ENCODE measurements at places on chromosomes 5 and 9.

GRCh38 chr5:164204338-164204946 is 699.0 kb downstream of the MAT2B start:
- DNase-seq = no peak

- no peak for DNase-seq
Measured at GRCh38 chr5:78698191-78698791, 49.7 kb upstream of the LHFPL2 start.

DNA sequence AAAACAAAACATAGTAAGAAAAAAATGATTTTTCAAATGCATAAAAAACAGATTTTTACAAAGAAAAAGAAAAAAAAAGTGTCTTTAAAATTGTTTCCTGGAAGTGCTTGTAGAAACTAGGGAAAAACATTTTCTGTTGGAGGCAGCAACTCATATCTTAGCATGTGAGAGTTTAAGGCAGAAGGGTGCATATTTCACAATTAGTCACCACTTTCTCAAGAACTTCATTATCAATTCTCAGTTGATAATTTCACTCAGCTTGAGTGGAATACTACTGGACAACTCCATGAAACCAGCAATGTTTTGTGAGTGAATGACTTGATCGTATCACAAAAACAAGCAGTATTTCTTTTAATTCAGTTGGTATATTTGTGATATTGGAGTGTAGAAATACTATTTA is 508.3 kb upstream of the DAB2 start:
- no peak for DNase-seq

DNA sequence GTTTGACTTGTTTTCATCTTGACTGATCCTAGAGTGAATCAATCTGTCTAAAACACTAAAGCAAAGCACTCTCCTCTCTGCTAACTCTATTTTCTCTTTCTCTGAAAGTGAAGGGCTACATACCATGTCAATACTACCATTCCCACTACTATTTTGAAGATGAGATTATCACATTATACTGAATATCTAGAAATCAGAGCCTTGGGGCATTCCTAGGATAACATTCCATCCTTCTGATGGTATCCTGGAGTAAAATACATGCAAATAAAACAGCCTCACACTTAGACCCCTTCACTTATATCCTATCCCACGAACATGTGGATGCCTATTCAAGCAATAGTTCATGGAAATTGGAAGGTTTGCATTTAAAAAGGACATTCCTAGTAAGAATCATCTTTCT is 309.3 kb upstream of the ACTBL2 start:
- DNase-seq = no peak

DNA sequence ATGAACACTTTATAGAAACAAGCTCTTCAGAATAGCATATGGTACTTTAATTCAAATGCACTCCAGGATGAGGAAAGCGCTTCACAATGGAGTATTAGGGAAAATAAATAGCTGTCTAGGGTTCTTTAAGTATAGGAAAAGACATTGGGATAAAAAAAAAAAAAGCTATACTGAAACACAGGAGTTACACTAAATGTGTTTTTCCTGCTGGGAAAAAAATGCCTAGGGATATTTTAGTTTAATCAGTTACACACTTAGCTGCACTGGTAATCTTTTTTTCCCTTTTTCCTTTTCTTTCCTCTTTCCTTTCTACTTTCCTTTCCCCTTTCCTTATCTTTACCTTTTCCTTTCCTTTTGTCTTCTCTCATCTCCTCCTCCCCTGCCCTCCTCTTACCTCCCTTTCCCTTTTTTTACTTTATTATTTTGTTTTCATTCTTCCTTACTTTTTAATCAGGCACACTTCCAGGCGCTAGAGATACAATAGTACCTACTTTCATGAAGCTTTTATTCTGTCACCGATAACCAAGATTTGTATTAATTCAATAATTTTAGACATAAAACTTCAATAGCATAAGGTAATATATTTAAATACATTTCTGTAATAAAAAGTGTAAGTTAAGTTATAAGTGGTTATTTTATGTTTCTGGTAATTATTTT is 758.7 kb downstream of the CDH18 start:
- no peak for DNase-seq

- no peak for DNase-seq
Measured at GRCh38 chr5:170449232-170449631, 54.6 kb upstream of the KCNIP1 start.

DNA sequence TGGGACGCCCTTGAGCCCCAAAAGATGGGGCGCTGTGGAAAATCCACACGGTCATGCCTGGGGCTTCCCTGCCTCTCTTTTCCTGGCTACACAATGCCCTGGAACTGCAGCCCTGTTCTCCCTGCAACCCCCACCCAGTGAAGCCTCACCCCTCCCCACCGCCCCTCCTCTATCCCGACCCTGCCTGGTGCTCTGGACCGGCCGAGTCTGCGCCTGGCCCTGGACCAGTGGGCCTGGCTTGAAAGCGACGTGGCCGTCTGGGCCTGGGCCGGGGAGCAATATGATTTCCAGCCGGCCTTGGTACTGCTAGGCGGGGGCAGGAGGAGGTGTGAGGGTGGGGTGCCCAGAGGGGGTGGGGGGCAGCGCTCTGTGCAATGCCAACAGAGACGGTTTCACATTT is 71.0 kb upstream of the RNU6ATAC start:
- DNase-seq = no peak

DNA sequence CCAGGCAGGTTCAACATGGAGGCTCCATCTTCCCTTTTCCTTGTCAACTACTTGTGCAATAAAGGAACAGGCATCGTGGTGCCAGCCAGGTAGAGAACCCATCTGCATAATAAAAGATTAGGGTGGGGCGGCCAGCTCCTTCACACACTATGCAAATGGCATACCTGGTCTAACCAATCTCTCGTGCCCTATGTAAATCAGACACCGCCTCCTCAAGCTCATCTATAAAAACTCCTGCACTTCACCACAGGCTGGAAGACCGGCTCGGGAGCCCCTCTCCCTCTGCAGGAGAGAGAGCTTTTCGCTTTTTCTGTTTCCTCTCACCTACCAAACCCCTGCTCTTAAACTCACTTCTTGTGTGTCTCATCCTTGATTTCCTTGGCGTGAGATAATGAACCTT is 244.3 kb upstream of the PUM3 start:
- DNase-seq = no peak

DNA sequence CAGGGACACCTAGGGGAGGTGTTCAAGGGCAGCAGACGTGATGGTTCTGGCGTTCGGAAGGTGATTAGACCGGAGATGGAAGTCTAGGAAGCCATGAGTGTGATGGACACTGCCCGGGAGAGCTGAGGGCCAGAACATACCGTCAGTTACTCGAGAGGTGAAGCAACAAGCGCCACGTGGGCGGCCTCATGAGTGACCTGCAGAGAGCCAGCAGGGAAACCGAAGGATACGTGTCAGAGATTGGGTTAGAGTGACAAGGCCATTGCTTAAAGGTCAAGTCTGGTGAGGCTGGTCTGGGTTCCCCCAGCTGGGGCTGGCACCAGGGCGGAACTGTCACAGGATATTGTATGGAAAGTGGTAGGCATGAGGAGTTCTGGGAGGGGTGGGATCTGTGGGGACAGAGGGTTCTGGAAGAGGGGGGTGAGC is 60.0 kb downstream of the C9orf50 start:
- DNase-seq = no peak

GRCh38 chr5:88502179-88503040 is 233.8 kb upstream of the TMEM161B start:
- DNase-seq = no peak

GRCh38 chr5:37495668-37496347 is 116.7 kb downstream of the WDR70 start:
- DNase-seq = no peak

DNA sequence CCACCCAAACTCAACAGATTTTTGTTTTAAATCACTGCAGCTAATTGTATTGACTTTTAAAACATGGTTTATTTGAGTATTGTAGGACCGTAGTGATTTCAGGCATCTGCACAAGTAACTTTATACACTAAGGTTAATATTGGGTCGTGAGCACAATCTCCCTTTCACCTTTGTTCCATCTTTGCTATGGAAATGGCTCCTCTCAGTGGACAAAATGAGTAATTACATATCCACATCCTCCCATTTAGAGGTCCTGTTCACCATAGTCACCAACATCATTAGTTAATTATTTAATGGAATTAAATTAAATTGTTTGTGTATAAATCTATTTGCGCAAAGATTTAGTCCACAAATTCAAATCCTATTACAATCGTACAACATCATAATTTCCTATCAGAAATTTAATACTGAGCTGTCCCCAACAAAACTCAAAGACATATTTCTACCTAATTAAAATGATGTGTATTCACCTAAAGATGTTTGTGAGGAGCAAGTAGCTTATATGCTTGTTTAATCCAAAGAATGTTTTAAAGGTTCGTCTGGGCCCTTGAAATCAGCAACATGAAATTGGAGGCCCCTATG is 173.0 kb upstream of the DAPK1 start:
- DNase-seq = no peak

DNA sequence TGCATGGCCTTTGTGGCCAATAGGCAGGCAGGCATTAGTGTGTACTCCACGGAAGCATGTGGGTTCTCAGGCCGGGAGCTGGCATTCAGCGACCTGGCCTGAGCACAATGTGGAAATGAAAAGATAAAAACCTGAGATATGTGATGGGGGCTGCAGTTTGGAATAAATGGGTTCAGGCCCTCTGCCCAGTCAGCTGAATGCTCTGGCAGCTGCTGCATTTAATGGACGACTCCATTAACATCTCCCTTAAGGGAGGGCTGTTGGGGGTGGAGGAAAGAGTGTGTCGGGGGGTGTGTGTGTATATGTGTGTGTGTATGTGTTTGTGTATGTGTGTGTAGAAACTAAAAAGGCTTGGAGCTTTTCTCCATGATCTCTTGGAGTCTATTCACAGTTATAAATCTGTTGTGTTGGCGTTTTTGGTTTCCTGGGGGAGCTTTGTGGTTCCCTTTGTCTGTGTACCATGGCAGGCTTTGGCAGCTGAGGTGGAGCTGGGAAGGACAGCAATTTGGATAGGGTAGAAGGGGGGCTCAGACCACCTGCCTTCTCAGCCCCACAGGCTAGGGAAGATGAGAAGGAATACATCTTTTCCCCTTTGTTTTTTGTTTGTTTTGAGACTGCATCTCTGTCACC is 27.3 kb upstream of the HSPA9 start:
- no peak for DNase-seq

DNA sequence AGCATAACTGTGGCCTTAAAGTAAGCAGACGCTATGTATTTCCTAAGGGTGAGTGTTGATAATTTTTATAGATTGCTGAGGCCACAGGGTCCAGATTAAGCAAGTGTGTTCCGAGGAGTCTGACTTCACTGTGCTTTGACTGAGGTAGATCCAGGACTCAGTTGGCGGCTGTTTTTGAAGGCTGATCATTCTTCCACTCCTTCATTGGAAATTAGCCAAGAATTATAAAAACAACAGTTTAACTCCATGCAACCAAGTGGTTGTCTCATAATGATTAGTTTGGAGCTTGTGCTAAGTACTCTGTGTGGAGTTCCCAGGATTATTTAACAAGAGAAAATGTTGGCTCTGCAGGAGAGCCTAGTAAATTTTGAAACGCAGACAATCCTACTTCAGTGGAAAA is 19.1 kb downstream of the IQGAP2 start:
- DNase-seq = no peak

- DNase-seq = no peak
Measured at GRCh38 chr5:22665801-22666200, 187.3 kb downstream of the CDH12 start.

GRCh38 chr9:134158753-134159392 is 5.5 kb downstream of the RNU6ATAC start:
- no peak for DNase-seq

- DNase-seq = no peak
Measured at GRCh38 chr5:125722550-125722949, 700.7 kb upstream of the GRAMD2B start.

- no peak for DNase-seq
Measured at GRCh38 chr5:116378007-116378776, 196.4 kb downstream of the SEMA6A start.

DNA sequence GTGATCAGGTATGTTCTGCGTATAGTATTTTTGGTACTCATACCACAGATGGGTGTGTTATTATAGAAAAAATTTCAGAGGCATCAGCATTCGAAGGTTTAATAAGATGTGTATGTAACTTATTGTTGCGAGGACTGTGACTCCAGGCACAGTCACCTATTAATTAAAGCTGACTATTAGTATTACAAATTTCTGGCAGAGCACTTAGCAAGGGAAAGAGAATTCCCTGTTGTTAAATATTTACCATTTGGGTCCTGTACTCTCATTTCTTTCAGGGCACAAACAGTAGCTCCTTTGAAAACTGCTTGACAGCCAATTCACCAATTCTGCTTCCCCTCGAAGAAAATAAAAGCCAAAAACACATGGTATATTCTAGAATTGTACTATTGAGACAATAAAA is 653.8 kb downstream of the ELAVL2 start:
- DNase-seq = no peak

GRCh38 chr5:79149433-79149832 is 37.8 kb downstream of the BHMT start:
- no peak for DNase-seq

DNA sequence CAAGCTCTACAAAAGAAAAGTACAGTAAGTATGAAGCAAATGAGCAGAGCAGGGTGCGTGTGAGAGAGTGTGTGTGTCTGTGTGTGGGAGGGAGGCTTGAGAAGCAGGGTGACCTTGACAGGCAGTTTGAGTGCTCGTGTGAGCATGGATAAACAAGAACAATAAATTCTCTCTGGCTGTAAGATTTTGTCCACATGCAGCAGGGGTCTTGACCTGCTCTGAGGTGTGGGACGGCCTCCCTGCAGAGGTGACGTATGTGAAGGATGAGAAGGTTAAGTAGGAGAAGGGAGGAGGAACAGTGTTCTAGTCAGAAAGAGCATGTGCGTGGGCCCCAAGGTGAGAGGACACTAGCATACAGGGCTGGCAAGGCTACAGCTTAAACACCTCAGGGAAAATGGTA is 49.0 kb downstream of the SPTLC1 start:
- no peak for DNase-seq

DNA sequence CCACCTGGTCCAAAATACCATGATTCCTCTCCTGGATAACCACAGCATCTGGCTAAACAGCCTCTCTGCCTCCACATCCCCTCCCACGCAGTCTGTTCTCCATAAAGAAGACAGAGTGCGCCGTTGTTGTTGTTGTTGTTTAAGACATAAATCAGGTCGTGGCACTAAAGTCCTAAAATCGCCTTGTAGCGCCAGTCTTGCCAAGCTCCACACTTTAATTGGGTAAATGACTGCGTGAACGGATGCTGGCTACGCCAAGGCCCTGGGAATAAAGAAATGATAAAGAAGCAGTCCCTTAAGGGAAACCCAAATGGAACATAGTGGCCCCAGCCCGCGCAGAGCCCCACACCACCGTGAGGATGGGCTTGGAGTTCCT is 364 bp upstream of the SFXN1 start:
- DNase-seq = no peak

GRCh38 chr9:131441441-131441840 is 47.6 kb downstream of the PRRC2B start:
- DNase-seq = no peak

DNA sequence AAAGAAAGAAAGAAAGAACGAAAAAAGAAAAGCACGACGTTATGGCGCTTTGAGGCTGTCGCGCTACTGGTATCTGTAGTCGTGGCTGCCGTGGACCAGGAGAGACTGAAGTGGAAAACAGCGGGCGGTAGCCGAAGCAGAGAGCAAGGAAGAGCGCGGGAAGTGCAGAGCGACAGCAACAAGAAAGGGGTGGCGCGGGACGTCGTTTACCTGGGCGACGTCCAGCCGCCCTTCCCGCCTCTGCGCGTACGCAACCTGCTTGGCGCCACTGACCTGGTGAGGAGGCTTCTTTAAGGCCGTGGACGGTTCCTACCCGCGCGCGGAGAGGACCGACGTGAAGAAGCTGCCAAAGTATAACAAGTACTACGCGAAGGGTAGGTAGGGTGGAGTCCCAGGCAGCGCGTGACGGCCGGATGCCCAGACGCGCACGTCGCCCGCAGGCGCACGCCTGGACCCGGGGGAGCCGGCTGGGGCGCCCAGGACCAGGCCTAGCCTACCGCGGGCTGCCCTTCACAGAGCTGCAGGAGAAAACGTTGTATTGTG is 15.4 kb downstream of the CCL28 start:
- DNase-seq = peak; percentile 59

Data from stimulated activated CD4-positive, alpha-beta T cell treated with anti-CD3 and anti-CD28 coated beads, Interleukin-15, amount 100 ng/mL, for 48 hours (primary cell).